ENCODE measurements at places on chromosomes 6 and 20.

GRCh38 chr6:1554476-1555310 lies 55.0 kb upstream of the FOXC1 start:
- no peak for DNase-seq

DNA sequence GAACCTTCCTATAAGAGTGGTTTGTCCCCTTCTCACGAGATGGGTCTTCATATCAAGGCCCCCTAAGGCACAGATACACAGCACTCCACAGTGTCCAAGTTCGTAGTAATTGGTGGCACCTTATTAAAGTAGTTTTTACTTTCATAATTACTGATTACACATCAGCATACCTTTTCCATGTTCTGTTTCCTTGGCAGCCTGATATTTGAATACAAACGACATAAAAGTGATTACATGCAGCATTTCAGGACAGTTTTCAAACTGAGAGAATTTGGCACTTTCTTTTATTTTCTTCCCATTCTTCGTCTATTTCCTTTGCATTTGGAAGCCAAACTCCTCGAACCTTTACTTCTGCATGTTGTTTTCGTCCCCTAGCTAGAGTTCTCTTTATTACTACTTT lies 139.7 kb downstream of the MTHFD1L start:
- no peak for DNase-seq

GRCh38 chr6:148521586-148521985 lies 178.9 kb downstream of the SASH1 start:
- DNase-seq: no peak

DNA sequence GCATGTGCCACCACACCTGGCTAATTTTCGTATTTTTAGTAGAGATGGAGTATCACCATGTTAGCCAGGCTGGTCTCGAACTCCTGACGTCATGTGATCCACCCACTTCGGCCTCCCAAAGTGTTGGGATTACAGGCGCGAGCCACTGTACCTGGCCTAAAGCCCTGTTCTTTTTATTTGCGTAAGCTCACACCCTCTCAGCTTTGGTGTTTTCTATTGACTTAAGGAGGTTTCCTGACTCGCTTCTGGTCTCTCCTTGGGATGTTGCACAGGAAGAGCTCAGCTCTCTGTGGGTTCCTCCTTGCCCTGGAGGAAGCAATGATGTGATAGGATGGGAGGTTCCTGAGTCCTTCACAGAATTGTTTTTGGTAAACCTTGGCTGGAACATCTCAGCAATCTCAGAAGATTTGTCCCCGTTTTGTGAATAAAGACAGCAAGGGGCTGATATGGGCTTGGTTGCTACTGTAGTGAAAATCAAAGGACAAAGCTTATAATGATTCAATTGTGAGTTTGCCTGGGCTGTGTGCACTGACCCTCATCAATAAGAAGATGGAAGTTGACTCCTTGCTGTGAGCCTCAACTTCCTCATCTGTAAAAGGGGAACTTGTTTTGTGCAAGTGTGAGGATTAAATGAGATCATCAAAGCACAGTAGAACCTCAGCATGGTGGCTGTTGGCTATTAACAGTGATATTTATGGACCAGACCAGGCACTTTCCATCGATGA lies 27.0 kb downstream of the TOX2 start:
- no peak for DNase-seq

- DNase-seq: no peak
These were observed 73.2 kb upstream of the CNKSR3 start for GRCh38 chr6:154583546-154584188.

GRCh38 chr20:47289096-47289495 lies 67.4 kb downstream of the ZMYND8 start:
- no peak for DNase-seq

- DNase-seq: no peak
These were observed 624.7 kb downstream of the CD109 start for GRCh38 chr6:74320715-74321114.

- DNase-seq: no peak
These were observed 8.6 kb upstream of the RAET1G start for GRCh38 chr6:149931501-149931900.

DNA sequence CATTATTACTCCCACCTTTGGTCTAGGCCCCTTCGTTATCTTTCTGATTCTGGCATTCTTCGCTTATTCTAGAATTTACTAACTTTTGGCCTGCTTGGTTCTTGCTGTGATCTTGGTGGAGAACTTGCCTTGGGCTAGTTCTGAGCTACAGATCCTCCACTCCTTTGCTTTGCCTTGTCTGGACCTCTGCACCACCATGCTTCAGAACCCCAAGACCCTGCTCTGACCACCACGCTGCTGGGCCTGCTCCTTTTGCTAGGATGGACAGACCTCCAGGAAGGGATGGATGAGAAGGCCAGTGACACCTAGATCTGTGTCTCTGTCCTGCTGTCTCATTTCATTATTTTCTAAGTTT lies 30.4 kb upstream of the CCN2 start:
- no peak for DNase-seq

GRCh38 chr20:35171753-35172433 lies at the start of gene PROCR:
Gene PROCR, plus strand, starts transcription at chr20:35172072. Its CDS starts 83 bp downstream, at chr20:35172155.
- peak; percentile 62 for DNase-seq

DNA sequence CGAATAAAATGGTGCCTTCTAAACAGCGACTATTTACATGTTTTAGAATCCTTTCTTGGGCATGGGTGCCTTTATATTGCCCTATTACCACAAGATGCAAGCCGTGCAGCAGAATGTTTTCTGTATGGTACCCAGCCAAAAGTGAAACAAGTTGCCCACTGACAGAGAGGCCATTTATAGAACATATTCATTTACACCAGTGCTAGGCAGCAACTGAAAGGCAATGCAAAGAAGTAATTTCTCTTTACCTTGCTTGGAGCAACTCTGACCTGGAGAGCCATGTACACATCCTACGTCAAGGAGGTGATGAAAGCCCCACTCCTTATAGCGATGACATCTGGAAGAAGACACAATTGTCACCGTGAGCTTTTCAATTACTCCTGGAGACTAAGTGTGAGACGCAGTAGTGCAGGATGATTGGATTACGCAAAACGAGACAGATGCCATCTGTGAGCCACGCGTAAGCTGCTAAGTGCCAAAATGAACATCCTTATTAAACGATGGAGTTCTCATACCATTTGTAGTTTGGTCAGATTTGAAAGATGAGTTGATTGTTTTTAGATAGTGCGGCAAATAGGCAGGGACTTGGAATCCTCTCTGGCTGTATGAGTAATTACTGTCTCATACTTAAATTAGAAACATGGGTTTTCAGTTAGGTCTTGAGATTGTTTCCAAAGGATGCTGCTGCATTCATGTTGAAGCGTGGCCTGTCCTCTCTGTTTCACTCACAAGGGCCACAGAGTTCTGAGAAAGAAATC lies at the start of gene TMEM244:
Gene TMEM244, minus strand, starts transcription at position 408 of the 758 bp plus-strand sequence. Its CDS starts 127 bp downstream, at position 281.
- no peak for DNase-seq

DNA sequence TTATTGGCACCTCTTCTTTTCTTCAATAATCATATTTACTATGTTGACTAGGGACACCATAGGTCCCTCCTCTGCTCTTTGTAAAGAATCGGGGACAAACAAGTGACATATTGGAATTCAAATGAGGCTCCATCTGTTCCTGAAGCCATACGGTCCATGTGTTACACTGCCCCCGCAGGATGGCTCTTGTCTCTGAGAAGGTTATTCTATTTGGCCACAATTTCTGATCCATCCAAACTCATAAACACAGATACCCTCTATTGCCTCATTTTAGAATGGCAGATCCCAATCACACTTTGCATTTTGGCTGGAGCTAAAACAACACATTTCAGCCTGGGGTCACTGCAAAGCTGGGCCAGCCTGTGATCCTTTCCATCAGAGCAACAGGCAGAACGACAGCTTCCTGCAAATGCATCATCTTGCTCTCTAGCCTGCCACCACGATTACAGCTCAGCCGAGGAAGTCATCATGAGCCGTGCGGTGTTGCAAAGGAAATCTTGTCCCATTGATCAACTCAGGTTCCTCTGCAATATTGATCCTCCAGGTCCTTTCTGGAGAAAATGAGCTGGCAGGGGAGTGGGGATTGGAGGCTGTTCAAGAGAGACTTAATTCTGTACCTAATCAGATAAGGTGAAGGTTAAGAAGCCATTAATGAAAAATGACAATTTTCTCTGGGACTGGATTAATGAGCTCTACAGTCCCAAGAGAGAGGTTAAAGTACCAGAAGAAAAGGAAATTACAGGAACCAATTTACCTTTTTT lies 73.1 kb downstream of the AGPAT4 start:
- no peak for DNase-seq

- no peak for DNase-seq
These were observed 50.4 kb downstream of the NOL4L start for GRCh38 chr20:32534661-32535240.

DNA sequence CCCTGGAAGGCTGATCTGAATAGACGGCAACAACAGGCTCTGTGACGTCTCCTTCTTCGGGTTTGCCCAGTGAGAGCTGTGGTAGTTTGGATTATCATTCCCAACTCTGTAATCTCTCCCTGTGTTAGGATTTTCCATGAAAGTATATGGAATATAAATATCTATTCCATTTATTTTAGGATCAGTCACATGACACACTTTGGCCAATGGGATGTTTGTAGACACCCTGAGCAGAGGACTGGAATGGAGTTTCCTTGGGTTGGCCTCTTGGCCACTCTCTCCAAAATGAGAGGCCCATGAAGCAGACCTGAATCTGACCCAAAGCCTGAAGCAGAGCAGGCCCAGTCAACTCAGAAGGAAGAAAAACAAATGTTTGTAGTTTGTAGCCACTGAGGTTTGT lies 37.2 kb upstream of the UBR2 start:
- DNase-seq: no peak

DNA sequence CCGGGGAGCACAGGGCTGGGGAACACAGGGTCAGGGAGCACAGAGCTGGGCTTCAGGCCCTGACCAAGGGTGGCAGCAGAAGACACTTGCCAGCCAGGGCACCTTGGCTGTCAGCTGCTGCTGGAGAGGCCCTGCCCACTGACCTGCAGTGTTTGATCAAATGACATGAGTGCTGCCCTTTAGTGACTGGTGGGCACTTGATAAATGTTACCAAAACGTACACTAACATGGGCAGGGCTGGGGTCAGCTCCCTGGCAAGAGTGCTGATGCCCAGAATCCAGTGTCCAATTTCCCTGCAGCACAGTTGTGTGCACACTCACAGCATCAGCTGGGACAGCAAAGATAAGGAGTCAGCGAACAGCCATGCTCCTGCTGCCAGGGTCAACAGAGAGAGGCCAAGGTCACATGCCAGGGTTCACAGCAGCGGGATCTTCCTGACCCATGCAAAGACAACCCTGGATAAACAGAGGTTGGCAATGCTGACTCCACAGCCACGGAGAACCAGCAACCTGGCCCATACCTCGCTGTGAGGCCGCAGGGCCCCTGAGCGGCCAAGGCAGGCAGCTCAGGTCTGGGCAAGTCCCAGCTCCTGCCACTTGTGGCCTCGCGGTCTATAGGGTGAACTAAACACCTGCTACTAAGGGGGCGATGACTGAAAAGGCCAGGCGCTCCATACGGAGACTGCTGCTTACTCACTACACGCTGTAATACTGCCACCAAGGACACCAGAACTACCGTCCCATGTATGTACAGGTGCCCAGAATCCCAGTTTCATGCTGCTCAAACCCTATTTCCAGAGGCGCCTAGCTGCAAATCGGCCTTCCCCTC lies 46.3 kb downstream of the NINL start:
- DNase-seq: no peak

DNA sequence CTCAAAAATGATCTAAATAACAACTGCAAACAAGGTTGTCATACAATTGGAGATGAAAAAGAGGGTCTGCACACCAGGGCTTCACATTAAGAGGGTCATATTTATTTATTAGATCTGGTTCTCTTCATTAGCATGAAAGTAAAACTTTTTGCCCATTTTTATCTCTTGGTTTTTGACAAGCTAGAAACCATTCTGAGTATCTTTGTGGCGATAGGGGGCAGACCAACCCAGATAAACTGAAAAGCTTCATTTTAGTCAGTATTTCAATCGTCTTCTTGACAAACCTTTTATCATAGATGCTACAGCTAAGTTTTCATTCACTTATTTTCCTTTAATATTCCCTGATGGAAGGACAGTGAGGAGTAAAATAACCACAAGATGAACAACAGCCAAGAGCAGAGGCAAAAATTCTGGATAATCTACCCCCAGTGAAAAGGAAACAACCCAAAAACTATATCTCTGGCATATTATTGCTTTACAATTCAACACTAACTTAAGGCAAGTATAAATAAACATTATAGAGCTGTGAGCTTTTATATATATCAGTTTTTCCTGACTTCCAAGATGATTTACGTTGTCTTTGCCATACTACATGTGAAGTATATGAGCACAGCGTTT lies 45.2 kb downstream of the THEMIS start:
- peak; percentile 24 for DNase-seq

- no peak for DNase-seq
These were observed 81.4 kb downstream of the WDR27 start for GRCh38 chr6:169620171-169621130.

DNA sequence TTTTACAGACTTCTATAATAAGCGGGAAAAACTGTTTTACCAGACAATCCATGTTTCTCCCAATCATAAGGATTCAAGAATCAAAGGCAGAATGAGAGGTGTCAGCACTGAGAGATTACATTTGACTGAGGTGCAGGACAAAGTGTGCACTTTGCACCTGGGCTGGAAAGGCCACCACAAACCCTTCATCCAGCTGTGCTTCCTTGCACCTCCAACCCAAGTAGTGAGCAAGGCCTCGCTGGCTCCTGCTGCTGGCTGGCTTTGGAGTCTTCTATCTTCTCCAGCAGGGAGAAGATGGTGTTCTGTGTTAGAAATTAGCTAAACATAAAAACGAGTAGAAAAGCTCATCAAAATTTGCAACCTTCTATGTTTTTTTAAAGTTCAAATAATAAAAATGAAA lies 77.7 kb downstream of the CHD6 start:
- DNase-seq: no peak

Measured in smooth muscle cell of the brain vasculature (primary cell).